ENCODE measurements at places on chromosomes 11 and 22. TPM values are rescaled to one million over a fixed set of nuclear protein-coding genes. Genes with fewer than 3 reads are reported as not detected.
A peak's percentile ranks its signal among the peaks of the same experiment; 100 is the strongest.

SYT7 gene
- total RNA-seq, result 4.4 TPM

CHKB gene
- 93.9 TPM for total RNA-seq

YPEL1 gene
- total RNA-seq, result 39.1 TPM

NNMT gene
- total RNA-seq, result 1.7 TPM

OR8B4 gene
- not detected for total RNA-seq

FAU gene
- total RNA-seq, result 227 TPM

TP53AIP1 gene
- not detected for total RNA-seq

LMNTD2 gene
- total RNA-seq, result 1.1 TPM

GRCh38 chr11:46121301-46121723 lies at the start of gene PHF21A:
Gene PHF21A, minus strand, starts transcription at chr11:46121454. Its CDS starts 37,235 bp downstream, at chr11:46084219.
- H3K27ac ChIP-seq, result peak within 1 kb of the TSS; percentile 86
- peak; percentile 96 for DNase-seq
- no peaks in the 10 kb centered on the region for H3K27me3 ChIP-seq
- peak within 1 kb of the TSS; percentile 85 for H3K4me3 ChIP-seq
- H3K4me1 ChIP-seq, result peaks cover 17% of the 10 kb centered on the region

DNA sequence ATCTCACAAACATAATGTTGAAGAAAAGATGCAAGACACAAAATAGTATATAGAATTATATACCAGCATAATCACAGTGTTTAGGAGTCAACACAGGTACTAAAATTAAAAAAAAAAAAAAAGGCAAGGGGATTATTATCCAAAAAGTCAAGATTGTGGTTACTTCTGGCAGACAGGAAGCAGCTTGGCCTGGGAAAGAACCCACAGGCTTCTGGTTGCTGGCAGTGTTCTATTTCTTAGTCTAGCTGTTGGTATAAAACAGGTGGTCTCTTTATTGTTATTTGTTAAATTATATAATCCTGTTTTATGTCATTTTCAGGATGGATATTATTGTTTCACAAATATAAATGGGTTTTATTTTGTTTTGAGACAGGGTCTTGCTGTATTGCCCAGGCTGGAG lies 54.0 kb downstream of the C11orf58 start:
- no peak for DNase-seq
- H3K27ac ChIP-seq, result no peak overlapping the region
- H3K36me3 ChIP-seq, result no peaks in the 10 kb centered on the region
- peaks cover 17% of the 10 kb centered on the region for H3K4me1 ChIP-seq
- no peak overlapping the region for H3K4me3 ChIP-seq

DNA sequence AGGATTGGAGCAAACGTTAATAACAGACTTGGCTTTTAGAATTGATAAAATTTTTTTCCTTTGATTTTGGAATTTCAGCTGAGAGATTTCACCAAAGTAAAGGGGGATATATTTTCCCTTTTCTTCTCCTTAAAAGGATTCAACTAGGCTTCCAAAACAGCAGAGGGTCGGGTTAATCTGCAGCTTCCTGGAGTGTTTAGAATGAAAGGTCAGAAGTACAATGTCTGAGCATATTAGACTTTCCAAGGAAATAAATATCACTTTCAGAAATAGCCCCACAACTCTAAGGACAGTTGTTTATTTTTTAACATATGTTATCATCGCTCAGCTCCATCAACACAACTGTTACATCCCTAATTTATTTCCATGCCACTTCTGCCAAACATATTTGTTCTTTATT lies 1532.9 kb upstream of the RAG2 start:
- peaks cover 16% of the 10 kb centered on the region for H3K4me1 ChIP-seq
- DNase-seq, result peak; percentile 28
- no peak overlapping the region for H3K27ac ChIP-seq

GRCh38 chr11:116840746-116841296 lies 3.4 kb upstream of the APOA1 start:
- H3K4me3 ChIP-seq, result no peak overlapping the region
- peaks cover 11% of the 10 kb centered on the region for H3K4me1 ChIP-seq

DNA sequence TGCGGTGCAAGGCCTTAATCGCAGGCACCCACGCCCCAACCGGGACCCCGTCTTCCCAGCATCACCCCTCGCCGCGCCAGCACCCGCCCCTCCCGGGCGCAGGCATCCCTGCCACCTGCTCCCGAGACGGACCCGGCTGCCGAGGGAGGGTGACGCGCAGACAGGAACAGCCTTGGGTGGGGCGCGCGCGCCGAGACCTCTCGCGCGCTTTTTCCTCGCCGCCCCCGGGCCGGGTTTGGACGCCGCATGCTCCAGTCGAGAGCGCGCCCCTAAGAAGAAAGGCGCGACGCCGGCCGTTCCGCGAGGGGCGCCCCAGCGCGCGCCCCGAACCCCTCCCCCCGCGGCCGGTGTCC lies 504 bp downstream of the CFL1 start:
- DNase-seq, result no peak
- peaks cover 10% of the 10 kb centered on the region for H3K4me1 ChIP-seq
- peak overlapping the region; percentile 92 for H3K27ac ChIP-seq
- H3K4me3 ChIP-seq, result peak overlapping the region; percentile 87

GRCh38 chr11:8281266-8281665 lies 17.6 kb upstream of the LMO1 start:
- H3K27me3 ChIP-seq, result no peaks in the 10 kb centered on the region
- no peak overlapping the region for H3K4me3 ChIP-seq
- H3K4me1 ChIP-seq, result peaks cover 20% of the 10 kb centered on the region

DNA sequence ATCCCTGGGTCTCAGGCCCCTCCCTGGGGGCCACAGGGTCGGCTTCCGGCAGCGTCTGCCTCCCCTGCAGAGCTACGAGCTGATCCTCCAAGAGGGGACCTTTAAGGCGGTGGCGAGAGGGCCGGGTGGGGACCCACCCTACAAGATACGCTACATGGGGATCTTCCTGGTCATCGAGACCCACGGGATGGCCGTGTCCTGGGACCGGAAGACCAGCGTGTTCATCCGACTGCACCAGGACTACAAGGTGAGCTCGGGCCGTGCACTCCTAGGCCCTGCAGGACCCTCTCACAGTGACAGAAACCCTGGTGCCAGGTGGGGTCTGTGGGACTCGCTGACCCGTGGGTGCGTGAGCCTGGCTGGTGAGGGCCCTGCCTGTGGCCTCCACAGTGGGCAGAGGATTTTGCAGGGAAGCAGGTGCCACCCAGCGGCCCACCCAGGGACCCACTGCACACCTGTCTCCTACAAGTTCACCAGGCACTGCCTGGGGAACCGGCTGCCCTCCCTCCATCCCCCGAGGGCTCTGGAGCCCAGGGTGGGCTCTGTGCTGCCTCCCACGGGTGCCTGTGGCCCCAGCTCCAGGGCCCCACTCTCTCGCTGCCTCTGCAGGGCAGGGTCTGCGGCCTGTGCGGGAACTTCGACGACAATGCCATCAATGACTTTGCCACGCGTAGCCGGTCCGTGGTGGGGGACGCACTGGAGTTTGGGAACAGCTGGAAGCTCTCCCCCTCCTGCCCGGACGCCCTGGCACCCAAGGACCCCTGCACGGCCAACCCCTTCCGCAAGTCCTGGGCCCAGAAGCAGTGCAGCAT lies 13.7 kb downstream of the MUC5B start:
- no peaks in the 10 kb centered on the region for H3K36me3 ChIP-seq
- DNase-seq, result no peak
- H3K27me3 ChIP-seq, result no peaks in the 10 kb centered on the region
- no peak overlapping the region for H3K4me3 ChIP-seq

- H3K27ac ChIP-seq, result no peak overlapping the region
- no peaks in the 10 kb centered on the region for H3K4me1 ChIP-seq
- H3K36me3 ChIP-seq, result no peaks in the 10 kb centered on the region
These were observed 34.9 kb downstream of the OR10A6 start for GRCh38 chr11:7896009-7896785.

GRCh38 chr11:75781296-75781695 lies 12.7 kb downstream of the DGAT2 start:
- H3K4me3 ChIP-seq, result no peak overlapping the region
- no peaks in the 10 kb centered on the region for H3K36me3 ChIP-seq

- no peak overlapping the region for H3K4me3 ChIP-seq
- H3K4me1 ChIP-seq, result no peaks in the 10 kb centered on the region
- H3K27ac ChIP-seq, result no peak overlapping the region
- H3K36me3 ChIP-seq, result no peaks in the 10 kb centered on the region
- peak; percentile 72 for DNase-seq
- H3K27me3 ChIP-seq, result no peaks in the 10 kb centered on the region
These were observed 135.4 kb upstream of the LARGE1 start for GRCh38 chr22:34055525-34056200.

DNA sequence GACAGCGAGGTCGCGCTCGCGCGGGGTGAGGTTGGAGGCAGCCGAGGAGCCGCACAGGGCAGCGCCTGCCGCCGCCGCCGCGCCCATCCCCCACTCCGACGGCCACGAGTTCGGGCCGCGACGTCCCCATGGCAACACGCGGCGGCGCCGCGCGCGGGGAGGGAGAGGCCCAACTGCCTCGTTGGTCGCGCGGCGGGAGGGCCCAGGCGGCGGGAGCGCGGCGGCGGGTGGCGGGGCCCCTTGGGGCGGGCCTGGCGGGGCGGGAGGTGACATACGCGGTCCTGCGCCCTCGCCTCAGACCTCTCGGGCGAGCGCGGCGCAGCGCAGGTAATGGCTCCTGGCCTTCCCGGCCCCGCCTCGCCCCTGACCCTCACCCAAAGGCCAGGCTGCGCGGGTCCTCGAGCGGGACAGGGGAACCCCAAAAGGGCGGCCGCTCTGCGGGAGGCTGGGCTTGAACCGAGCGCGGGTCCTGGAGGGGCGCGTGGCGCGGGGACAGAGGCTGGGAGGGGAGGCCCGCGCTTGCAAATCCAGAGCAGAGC lies at the start of gene DEUP1:
DEUP1 (plus strand) TSS at position 297 of the 539 bp plus-strand sequence. CDS start 1,518 bp downstream, outside the sequence.
- no peaks in the 10 kb centered on the region for H3K36me3 ChIP-seq
- peaks cover 3% of the 10 kb centered on the region for H3K4me1 ChIP-seq
- H3K27ac ChIP-seq, result no peak within 1 kb of the TSS
- peaks cover 38% of the 10 kb centered on the region for H3K27me3 ChIP-seq
- DNase-seq, result peak; percentile 83

DNA sequence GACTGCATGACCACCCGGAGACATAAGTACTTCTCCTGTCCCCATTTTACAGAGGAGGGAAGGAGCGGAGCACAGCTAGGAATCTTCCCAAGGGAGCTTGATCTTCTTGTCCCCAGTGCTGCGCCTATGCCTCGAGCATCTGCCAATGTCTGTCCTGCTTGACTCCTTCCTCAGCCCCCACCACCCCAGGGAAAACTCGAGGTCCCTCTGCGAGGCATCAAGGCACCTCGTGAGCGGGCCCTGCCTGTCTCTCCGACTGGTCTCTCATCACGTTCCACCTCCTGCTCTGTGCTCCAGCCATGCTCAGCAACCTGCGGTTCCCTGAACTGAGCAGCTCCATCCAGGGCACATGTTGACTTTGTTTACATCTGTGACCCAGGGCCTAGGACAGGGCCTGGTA lies 2.5 kb downstream of the NCF4 start:
- no peak overlapping the region for H3K27ac ChIP-seq
- H3K4me1 ChIP-seq, result no peaks in the 10 kb centered on the region
- H3K27me3 ChIP-seq, result peaks cover 21% of the 10 kb centered on the region
- no peak for DNase-seq

GRCh38 chr11:117834838-117835443 lies 10.4 kb upstream of the FXYD2 start:
- H3K27me3 ChIP-seq, result no peaks in the 10 kb centered on the region
- peaks cover 9% of the 10 kb centered on the region for H3K4me1 ChIP-seq
- DNase-seq, result no peak
- no peak overlapping the region for H3K4me3 ChIP-seq
- no peaks in the 10 kb centered on the region for H3K36me3 ChIP-seq

DNA sequence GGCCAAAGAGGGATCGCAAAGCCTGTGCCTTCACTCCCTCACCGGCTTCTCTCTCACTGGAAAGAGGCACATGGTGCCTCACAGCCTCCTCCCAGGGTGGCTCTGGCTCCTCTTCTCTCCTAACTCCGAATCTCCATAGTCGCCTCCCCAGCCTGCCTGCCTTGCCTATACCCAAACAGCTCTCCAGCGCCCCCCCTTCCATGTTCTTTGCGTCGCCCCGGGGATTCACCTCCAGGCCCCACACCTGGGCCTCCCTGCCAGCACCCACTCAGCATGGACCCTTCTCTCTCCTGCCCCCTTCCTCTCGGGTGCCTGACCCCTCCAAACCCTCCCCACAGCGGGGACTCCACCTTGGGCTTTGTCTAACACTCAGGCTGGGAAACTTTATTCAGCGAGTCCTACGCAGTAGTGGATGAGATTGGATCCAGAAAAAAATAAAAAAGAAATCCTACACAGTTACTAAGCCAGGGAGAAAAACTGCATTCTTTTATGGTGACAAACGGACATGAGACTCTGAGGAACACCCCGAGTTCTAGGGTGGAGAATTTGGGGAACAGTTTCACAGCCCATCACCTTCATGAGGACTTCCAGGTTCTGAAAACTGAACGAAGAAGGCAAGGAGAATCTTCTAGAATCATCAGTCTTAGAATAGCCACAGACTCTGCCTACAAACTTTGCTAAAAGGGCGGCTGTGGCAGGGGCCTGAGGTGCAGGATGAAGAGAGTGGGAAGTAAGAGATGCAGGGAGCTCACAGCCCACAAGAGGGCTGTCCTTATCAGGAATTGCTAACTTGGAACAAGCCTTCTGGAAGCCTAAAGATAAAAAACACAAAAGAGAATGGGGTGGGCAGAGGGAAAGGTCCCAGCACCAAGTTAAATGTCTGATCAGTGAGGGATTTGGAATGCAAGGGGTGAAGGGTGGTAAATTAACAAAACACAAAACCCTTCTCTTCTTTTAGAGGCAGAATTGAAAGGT lies 5.3 kb downstream of the PPM1F start:
- peak; percentile 59 for DNase-seq
- peaks cover 10% of the 10 kb centered on the region for H3K4me1 ChIP-seq
- H3K36me3 ChIP-seq, result no peaks in the 10 kb centered on the region
- H3K4me3 ChIP-seq, result no peak overlapping the region
- H3K27me3 ChIP-seq, result peaks cover 10% of the 10 kb centered on the region
- H3K27ac ChIP-seq, result no peak overlapping the region

DNA sequence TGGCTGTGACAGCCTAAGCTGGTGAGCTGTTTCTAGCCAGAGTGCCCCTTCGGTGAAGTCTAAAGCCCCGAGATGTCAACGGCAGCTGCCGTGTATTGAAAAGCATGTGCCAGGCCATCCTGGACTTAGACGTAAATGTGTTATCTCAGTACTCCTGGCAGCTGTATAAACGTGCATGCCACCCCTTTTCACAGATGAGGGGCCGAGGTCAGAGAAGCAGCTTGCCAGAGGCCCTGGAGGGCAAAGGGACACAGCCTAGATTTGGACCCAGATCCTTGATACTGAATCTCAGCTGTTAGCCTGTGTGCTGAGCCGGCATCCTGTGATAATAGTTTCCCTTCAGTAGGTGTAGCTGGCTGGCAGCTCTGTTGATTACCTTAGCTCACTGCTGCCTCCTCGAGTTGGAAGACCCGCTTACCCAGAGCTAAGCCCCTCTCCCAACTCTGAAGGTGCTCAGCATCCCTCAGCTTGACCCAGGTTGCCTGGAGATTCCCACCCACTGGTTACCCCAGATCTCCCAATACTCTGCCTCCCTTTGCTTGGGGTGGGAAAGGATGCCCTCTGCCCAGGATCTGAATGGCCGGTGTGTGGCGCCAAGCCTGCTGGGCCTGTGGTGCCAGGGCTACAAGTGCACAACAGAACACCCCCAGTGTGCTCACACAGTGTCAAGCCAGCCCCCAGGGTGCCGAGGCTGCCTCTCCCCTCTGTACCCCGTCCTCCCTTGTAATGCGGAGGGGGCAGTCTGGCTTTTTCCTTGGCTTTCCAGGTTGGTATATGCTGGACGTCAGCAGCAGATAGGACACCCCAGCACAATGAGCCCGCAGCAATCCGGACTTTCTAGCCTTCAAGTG lies 59.8 kb upstream of the WNT7B start:
- no peak overlapping the region for H3K27ac ChIP-seq
- H3K36me3 ChIP-seq, result no peaks in the 10 kb centered on the region
- peak overlapping the region; percentile 87 for H3K4me3 ChIP-seq
- H3K27me3 ChIP-seq, result peaks cover 7% of the 10 kb centered on the region
- H3K4me1 ChIP-seq, result peaks cover 13% of the 10 kb centered on the region
- peak; percentile 61 for DNase-seq

All from neural progenitor cell (in vitro differentiated cells).